ENCODE measurements at places on chromosomes 3 and 15.

- no peak for DNase-seq
Measured at GRCh38 chr3:65130782-65131181, 443.0 kb upstream of the ADAMTS9 start.

DNA sequence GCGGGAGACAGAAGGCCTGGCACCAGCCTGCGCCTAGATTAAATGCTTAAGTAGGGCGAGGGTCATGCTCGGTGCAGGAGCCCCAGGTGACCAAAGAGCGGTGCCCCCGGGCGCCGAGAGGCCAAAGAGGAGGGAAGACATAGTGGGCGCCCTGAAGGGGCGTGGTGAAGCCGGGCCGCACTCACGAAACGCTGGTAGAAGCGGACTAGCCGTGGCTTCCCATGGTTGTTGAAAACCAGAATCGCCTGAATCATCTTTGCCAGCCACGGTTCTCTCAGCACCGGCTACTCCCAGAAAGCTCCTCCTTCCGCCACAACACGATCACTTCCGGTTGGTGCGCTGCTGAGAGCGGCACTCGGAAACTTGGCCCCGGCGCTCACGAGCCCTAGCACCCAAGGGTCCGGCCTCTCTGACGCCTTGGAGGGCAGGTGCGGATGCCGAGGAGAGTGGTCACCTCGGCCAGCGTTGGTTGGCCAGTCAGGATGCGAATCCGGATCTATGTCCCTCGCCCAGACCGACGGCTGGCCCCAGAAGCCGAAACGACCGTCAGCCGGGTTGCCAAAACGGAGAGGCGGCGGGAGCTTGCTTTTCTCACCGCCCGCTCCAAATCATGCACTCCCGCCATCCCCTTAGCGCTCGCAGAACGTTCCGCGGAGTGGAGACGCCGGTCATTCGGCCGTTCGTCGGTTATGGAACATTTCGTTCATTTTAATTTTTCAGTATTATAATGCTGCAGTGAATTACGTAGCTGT, at the start of gene AP3S2:
TSS of gene AP3S2 (minus strand) at position 299 of the 752 bp plus-strand sequence. CDS start at position 254, 45 bp downstream.
- DNase-seq = peak; percentile 77

GRCh38 chr3:135229018-135229495, 434.0 kb downstream of the EPHB1 start:
- no peak for DNase-seq

GRCh38 chr3:105533960-105534359, 167.3 kb downstream of the ALCAM start:
- DNase-seq = no peak

GRCh38 chr3:36733162-36733696, 31.1 kb downstream of the DCLK3 start:
- no peak for DNase-seq

- DNase-seq = no peak
Measured at GRCh38 chr3:48899273-48899672, 591 bp upstream of the SLC25A20 start.

- no peak for DNase-seq
Measured at GRCh38 chr15:98830034-98830634, 177.5 kb downstream of the PGPEP1L start.

DNA sequence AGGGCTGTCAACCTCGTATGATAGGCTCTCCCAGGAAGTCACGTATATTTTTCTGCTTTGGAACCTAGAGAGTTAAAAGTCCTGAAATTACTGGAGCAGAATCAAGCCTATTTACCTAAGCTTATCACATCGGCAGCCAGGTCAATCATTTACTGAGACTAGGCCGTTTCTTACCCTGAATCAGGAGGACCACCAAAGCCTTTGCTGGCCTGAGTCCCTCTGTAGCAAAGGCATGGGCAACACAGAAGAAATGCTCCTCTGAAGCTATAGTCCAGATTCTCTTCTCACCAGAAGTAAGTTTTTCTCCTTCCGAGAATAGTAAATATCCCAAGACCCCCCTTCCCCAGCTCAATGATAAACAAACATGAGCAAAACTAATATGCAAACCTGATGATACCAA, 125.9 kb upstream of the PHLDB2 start:
- DNase-seq = no peak

DNA sequence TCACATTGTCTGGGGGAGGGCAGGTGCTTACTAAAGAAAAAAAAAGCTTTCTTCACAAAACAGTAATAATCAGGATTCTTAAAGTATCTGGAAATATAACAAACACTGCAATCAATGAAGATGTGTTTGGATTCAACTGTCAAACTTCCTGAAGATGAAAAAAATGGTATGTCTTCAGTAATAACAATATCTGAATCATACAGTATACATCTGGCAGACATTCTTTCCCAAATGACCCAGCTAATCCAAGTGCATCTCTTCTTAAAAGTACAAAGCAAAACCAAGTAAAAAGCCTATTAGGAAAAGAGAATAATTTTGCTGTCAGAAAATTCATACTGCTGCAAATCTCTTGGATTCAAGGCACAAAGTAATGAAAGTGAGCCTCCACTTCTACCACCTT, 145.0 kb upstream of the MCTP2 start:
- no peak for DNase-seq

DNA sequence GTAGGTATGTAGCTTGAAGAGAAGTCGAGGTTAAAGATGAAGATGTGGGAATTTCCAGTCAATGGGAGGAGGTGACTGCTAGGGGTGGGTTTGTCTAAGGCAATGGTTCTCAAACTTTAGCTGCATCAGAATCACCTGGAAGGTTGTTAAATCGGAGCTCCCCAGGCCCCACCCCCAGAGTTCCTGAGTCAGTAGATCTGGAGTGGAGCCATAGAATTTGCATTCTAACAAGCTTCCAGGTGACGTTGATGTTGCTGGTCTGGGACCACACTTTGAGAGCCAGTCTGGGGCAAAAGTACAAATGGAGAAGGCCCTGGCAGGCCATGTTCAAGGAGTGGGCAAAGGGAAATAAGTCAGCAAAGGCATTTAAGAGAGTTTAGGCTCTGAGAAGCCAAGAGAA, 69.1 kb downstream of the CMTM8 start:
- DNase-seq = no peak

DNA sequence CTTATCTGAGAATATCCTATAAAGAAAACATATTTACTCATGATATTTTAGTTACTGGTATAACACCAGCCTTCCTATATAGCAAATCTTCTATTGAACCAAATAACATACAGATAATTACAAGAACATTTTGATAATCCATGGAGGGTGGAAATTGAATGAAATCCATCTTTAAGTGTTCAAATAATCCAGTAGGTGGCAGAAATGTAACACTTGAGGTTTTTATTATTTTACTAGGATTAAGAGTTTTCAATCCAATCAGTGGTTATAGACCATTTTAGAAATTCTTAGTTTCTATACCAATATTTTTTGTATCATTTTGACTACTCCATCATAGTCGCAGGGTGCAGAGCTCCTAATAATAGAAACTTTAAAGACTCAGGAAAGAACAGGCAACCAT, 101.9 kb upstream of the KCNH8 start:
- no peak for DNase-seq

- no peak for DNase-seq
Measured at GRCh38 chr3:151155409-151156128, 47.4 kb downstream of the GPR171 start.

DNA sequence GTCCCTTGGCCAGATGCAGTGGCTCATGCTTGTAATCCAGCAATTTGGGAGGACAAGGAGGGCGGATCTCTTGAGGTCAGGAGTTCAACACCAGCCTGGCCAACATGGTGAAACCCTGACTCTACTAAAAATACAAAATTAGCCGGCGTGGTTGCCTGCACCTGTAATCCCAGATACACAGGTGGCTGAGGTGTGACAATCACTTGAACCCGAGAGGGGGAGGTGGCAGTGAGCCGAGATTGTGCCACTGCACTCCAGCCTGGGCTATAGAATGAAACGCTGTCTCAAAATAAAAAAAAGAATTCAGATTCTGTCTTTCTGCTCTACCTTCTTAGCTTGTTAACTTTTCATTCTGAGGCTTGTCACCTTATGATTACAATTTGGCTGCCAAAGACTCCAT, 22.1 kb downstream of the MYO5A start:
- DNase-seq = no peak

- no peak for DNase-seq
Measured at GRCh38 chr3:40923651-40924050, 275.7 kb upstream of the CTNNB1 start.

GRCh38 chr15:101541501-101542292, 52.2 kb upstream of the PCSK6 start:
- DNase-seq = no peak

GRCh38 chr15:85555875-85556617, 175.6 kb downstream of the AKAP13 start:
- DNase-seq = no peak

GRCh38 chr3:5140839-5141238, 18.7 kb downstream of the ARL8B start:
- no peak for DNase-seq

DNA sequence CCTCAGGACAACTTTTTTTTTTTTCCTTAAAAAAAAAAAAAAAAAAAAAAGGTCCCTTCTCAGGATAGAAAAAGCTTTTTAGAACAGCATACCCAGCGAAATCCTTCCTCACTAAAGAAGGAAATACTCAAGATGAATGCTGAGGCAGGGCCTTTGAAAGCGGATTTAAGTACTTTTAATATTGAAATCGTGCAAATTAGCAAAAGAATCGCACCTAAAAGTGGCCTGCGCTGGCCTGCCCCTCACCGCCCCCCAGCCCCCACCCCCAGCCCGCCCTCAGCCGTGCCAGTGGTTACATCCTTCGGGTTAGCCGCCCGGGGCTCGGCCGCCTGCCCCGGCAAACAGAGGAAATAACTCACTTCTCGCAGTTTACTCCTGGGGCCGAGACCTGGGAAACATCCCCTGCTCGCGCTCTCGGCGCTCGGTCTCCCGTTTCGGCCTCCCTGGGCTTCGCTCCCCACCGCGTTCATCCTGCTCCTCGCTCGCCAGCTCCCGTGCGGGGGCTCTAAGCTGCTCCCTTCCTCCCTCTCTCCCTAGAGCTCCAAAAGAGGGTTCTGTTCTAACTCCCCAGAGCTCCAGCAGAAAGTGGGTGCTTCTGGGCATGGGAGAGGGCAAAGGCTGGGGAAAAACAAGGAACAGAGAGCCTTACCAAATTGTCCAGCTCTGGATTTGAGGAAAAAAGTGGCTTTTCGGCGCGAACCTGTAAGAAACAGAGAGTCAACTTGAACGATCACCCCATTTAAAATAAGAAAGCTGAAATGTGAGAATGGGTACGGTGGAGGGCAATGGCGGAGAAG, 5.2 kb downstream of the MEIS2 start:
- no peak for DNase-seq

DNA sequence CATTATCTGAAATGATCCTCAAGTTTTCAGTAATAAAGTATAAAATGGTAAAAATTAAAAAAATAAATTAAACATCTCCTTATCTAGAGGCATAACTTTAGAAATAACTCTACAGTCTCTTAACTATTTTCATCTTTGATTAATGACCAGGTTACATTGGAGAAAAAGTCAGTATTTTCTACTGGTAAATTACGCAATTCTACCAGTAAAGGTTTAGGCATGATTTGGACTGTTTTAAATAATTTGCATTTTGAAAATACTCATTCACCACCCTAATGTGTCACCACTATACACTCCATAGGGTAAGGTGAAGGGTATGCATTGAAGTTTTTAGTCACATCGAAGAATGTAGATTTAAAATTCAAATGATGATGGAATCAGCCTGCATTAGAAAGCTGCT, 45.9 kb upstream of the BCHE start:
- DNase-seq = no peak

- DNase-seq = no peak
Measured at GRCh38 chr3:195907684-195907933, 742 bp downstream of the TNK2 start.

GRCh38 chr3:158672215-158673176, at the start of gene LXN:
Gene LXN, minus strand, starts transcription at chr3:158672648. Its CDS starts 170 bp downstream, at chr3:158672478.
- peak; percentile 62 for DNase-seq

DNA sequence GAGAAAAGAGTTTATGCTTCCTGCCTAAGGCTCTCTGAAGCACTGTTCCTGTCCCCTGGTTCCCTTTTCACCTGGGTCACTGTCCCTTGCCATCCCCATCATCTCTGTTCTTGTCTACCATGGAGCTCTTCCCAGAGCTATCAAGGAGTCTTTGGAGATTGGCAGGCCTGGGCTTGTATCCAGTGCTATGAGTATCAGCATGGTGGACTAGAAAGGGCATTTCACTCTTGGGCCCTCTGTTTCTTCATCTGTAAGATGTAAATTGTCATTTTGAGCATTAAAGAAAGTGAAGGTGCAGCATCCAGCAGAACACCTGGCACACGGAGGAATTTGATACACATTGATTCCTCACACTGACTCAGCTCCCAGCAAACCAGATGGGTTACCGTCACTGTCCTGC, 388.2 kb downstream of the CACNA2D3 start:
- no peak for DNase-seq

DNA sequence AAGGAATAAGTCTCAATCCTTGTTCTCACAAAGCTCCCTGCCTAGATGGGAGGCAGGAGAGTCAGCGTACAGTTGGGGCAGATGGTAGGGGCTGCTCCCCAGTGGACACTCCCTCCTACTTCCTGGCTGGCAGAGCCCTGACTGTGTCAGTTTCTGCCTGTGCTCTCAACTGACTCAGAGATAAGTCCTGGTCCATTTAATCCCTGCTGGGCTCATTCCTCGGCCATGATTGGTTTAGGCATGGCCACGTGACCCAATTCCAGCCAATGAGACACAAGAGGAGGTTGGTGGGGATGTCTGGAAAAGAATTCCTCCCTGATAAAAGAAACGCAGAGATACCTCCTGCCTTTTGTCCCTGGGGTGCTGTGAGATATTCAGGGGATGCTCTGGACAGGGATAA, 118.1 kb upstream of the SLC6A11 start:
- DNase-seq = no peak

- DNase-seq = no peak
Measured at GRCh38 chr3:14265246-14265962, 86.8 kb downstream of the LSM3 start.

GRCh38 chr3:128517648-128518047, 24.6 kb upstream of the GATA2 start:
- DNase-seq = no peak

GRCh38 chr3:84963137-84963536, 4.3 kb downstream of the CADM2 start:
- DNase-seq = no peak

DNA sequence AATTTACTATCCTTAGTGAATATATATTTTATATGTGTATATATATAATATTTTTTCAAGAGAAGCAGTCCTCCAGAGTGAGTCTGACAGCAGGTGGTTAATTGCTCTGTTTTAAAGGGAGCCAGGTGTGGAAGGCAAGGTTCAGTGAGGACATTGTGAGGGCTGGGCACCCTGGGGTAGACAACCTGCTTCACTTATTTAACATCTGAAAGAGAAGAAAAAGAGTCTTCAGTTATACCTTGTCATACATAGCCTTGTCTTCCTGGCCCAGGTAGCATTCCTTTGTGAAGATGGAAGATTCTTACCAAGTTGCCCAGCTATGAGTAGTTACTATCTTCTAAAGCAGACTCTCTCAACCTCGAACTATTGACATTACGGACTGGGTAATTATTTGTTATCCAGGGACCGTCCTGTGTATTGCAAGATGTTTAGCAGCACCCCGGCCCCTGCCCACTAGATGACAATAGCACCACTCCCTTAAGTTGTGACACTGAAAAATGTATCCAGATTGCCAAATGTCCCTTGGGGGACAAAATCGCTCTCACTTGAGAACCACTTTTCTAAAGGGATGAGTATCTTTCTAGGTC, 336.0 kb upstream of the TRIM42 start:
- DNase-seq = no peak
